Camera-type eye (tissue), 1 donor: ENCODE measurements at places on chromosomes 7 and 10. TPM values are rescaled to one million over a fixed set of nuclear protein-coding genes. Genes with fewer than 3 reads are reported as not detected.

GIGYF1 gene
- 45.0 TPM for total RNA-seq

ASIC3 gene
- 4.4 TPM for total RNA-seq

IDE gene
- 27.8 TPM for total RNA-seq

ORAI2 gene
- total RNA-seq, result 41.8 TPM

CYP3A4 gene
- not detected for total RNA-seq

CDCA7L gene
- total RNA-seq, result 61.2 TPM

CHST15 gene
- total RNA-seq, result 17.4 TPM

FAM237B gene
- not detected for total RNA-seq

PPA1 gene
- total RNA-seq, result 123 TPM

TMEM213 gene
- total RNA-seq, result not detected

LRMDA gene
- total RNA-seq, result 14.8 TPM

DENND2A gene
- 54.6 TPM for total RNA-seq

RNF148 gene
- total RNA-seq, result 4.3 TPM

NPC1L1 gene
- total RNA-seq, result not detected

CRTAC1 gene
- total RNA-seq, result 19.3 TPM

CAMK2B gene
- 39.1 TPM for total RNA-seq

TAS2R5 gene
- total RNA-seq, result 8.6 TPM

ZNF92 gene
- 24.9 TPM for total RNA-seq

FKBP9 gene
- 134 TPM for total RNA-seq

ALDH18A1 gene
- total RNA-seq, result 74.7 TPM

ARHGEF35 gene
- total RNA-seq, result 6.2 TPM

TUBB8 gene
- total RNA-seq, result not detected

MACC1 gene
- 4.3 TPM for total RNA-seq
